ENCODE measurements at places on chromosomes 4 and X.

DNA sequence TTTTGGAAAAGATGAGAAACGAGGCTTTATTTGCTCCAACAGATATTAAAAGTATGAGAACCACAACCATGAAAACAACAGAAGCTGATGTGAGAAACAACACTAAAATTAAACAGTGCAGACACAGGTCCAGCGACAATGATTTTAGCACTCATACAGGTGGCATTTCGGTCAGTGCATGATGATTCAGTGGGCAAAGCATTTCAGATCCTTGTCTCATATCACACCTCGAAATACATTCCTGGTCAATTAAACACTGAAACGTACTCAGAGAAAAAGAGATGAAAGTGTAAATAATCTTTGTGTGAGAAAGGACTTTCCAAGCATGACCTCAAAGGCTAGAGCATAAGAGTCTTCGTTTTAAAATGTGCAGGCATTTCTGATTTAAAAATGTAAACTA, 85.2 kb downstream of the ACOX3 start:
- DNase-seq = peak; percentile 48

DNA sequence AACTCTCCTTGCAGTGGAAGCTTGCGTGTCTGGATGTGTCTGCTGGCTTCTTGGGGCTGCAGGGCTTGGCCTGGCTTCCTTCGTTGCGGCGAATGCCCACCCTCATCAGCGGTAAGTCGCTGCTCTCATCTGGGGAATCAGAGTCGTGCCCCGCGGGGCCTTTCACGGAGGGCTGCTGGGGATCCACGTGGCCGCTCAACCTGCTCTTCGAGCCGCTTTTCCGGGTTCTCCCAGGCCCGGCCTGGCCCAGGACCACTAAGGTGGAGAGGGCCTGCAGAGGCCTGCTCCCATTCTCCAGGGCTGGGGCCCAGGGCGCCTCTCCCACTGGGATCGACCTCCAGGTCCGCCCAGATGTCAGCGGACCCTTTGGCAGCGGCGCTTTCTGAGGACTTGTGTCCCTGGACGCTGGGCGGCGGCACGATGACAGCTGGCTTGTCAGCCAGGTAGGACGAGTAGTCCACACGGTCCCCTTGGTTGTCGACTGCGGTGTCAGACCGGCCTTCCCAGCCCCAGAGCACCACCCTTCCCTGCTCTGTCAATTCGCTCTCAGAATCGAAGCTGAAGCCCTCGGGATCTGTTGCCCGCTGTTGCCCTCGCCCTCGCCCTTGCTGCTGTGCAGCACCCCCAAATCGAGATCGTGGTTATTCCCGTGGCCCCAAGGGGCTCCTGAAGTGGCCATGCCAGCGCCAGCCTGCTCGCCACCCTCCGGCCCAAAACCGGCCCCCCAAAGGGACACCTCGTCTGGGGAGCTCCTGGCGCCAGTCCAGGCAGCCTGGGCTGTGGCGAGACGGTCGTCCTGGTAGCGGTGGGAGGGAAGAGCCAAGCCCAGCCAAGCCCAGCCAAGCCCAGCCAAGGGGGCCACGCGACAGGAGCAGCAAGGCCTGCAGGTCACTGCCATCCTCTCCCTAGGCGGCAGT, 37.8 kb upstream of the NHSL2 start:
- DNase-seq = no peak

DNA sequence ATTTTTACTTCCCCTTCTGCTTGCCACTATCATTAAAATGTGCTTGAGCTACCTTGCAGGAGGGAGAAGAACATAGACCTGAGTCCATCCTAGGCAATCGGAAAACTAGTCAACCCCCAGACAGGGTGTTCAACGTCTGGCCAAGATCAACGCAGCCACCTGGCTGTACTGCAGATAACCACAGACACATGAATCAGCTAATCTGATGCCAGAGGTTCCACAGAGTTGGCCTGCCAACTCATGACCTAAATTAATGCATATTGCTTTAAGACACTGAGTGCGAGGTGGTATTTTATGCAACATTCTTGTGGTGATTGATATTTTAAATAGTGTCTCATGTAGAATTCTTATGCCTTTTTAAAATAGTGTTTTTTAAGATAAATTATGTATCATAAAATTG, 1283.8 kb upstream of the PABPC4L start:
- no peak for DNase-seq

- DNase-seq = no peak
Measured at GRCh38 chr4:76806346-76806745, 91.6 kb downstream of the SOWAHB start.

- no peak for DNase-seq
Measured at GRCh38 chr4:43253541-43253940, 361.0 kb downstream of the GRXCR1 start.

GRCh38 chr4:89254847-89255246, 52.8 kb downstream of the GPRIN3 start:
- peak; percentile 10 for DNase-seq

DNA sequence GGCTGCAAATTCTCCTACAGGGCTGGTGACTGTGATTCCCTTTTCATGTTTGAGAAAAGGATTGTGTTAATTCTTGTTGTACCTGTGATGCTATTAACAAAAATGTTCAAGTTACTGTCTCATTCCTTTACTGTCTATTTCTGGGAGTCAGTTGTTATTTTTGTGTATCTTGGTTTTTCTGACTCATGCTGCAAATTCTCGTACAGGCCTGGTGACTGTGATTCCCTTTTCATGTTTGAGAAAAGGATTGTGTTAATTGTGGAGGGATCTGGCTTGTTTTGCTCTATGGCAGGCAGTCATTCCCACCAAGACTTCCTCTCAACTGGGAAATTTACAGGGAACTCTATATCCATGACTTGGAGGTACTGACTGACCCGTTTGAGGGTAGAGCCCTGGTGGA, 693.4 kb upstream of the INTU start:
- peak; percentile 69 for DNase-seq

GRCh38 chr4:157803845-157804521, 368.8 kb downstream of the GASK1B start:
- DNase-seq = no peak

DNA sequence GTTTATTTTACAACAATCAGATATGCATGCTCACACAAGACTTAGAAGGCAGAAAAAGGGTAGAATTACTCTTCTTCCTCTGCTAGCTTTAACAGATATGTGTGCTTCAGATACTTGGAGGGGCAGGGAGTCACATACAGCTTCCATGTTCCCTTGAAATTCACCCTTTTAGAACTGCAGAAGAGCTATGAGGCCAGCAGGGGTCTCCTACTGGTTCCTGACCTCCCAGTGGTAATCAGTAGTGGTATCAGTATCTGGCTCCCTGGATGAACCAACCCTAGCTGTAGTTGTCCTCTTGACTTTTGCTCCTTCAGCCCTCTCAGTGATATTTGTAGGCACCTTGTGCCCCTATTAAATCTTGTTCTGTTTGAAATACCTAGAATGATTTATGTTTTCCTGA, 81.5 kb downstream of the RCHY1 start:
- peak; percentile 6 for DNase-seq

DNA sequence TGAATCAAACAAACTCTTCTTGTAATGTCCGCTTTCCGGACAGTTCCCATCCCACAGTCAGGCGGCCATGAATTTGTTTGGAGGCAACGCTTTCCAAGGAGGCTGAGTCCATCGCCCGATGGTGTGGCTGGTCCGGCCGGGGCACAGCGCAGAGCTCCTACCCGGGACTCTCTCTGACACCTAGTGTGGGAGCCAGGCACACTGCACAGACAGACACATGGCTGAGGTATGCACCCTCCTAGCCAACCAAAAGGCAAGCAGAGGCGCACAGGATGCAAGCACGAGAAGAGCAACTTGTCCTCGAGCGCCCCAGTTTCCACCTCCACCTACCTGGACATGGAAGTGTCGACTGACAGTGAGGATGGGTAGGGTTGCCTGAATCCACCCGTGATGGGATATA, 87.5 kb downstream of the LEF1 start:
- DNase-seq = no peak

DNA sequence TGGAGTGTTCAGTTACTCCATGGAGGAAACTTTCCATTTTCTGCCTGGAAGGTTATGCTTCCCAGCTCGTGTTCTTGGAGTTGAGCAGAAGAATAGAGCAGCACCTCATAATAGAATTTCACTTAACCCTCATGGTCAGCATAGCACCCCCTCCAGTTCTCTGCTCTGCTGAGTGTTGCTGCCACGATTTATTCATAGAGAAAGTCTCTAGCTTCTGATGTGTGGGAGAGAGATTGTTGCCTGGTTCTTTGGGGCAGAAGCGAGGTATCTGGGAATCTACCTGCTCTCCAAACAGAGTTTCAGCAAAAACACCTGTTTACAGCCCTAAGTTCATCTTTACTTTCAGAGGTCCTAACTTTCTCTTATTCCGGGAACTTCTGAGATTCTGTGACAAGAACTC, 3.9 kb upstream of the DTHD1 start:
- no peak for DNase-seq

DNA sequence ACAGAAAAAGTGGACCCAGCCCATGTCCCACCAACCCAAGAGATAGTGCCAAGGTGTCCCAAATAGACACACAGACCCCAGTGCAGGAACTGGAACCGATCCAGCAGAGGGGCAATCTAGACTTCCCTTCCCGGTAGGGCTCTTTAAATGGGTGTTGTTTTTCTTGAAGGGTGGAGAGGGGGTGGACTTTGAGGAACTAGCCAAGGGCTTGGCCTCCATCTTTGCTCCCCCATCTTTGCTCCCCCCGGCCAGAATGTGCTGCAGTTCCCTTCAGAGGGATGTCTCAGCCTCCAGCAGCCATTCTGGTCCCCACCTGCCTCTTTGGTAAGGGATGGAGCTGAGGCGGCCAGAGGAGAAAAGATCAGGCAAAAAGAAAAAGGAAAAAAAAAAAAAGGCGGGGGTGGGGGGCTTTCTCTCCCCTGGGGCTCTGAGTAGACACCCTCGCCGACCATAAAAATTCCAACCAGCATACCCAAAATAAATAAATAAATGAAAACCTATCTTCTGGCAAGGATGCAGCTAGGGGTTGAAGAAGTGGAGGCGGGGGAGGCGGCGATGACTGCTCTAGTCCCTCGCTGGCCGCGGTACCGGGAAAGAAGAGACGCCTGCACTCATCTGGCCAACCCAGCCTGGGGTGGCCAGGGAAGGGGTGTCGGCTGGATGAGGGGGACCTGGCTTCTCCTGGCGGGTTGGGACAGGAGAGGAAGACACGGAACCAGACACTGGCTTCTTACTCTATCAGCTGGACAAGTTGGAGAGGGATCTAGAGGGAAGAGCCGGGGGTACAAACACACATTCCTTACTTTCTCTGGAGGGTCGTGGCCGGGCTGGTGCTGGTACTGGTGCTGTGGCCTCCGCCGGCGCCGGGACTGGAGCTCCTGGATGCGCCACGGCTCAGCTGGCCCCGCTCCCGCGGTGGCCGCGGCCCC, 38.5 kb upstream of the IQSEC2 start:
- no peak for DNase-seq

DNA sequence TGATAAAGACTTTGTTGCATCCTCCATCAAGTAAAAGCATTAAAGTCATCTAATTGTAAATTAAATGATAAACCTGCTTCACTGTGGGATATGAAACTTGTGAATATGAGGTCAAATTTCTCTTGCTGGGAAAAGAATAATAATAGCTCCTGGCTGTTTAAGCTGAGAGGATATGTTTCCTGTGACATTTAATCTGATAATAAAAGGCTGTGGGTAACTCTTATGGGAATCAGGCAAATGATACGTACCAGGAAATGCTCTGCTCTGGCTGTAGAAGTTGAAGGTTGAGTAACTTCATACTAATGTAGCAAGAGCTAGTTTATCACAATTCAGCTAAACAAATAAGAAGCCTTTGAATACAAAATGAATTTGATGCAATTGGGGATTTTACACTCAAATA, 574.6 kb downstream of the RAPGEF2 start:
- DNase-seq = no peak

DNA sequence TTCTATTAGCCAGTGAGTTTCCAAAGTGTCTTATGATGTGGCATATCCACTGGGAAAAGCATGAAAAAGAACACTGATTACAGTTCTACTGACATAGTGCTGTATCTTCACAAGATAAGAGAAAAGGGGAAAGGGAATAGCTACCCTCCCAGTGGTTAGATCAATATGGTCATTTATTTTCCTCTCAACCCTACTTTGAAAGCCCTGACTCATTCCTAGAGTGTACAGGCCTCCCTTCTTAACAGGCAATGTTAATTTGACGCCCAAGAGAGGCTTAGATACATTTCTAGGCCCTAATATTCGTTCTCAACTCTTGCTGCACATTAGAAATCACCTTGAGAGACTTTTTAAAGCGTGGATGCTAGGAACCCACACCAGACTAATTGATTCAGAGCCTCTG, 20.4 kb upstream of the BRS3 start:
- no peak for DNase-seq

DNA sequence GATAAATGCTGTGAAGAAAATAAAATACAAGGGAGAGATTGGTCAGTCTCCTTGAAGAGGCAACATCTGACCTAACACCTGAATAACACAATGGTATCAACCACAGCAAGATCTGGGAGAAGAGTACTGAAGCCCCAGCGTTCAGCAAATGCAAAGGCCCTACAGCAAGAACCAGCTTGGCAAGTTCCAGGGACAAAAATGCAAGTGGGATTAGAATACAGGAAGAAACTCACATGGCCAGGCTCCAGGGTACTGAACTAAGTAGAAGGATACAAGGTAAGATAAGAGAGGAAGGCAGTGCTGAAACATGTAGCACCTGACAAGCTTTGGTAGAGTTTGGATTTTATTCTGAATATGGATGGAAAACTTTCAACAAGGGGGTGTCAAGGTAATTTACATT, 3.6 kb downstream of the SMIM14 start:
- no peak for DNase-seq

GRCh38 chrX:50072110-50072509, 128.7 kb downstream of the AKAP4 start:
- no peak for DNase-seq

DNA sequence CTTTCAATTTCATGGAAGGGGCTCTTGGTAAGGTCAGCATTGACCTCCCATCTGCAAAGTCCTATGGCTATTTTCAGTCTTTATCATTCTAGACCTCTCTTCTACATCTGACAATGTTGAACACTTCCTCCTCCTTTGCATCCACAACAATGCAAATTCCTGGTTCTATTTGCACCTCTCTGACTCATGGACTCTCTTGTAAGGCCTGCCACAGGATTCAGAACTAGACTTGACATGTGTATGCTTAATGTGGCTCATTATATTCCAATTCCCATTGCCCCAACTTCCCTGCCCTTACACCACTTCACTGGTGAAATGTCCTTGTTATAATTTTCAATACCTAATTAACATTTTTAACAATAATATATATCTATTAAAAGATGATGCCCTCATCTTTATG, 314.3 kb upstream of the FGF13 start:
- DNase-seq = no peak

DNA sequence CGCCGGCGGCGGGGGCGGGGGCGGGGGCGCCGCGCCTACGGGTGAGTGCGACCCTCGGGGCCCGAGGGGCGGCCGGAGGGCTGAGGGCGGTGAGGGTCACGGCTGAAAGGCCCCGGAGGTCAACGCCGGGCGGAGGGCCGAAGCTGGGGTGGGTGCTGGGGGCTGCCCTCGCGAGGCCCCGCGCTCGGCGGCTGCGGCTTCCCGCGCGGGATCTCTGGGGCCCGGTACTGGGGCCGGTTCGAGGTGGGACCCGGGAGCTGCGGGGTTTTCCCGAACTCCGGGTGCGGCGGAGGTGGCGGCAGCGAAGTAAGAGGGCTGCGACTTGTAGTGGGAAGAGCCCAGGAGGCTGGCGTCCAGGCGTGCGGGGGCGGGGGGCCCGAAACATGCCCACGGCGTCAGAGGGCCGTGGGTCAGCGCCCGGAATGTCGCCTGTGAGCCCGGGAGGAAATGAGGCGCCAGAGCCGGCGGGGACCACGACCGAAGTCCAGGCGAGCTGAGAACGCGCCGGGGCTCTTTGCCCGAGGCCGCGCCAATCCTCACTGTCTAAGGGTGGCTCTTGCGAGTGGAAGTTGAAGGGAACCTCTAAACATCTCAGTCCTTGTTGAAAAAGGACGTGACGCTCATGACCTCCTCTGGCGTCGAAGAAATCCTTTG, 407 bp downstream of the IL13RA1 start:
- no peak for DNase-seq

Measured in kidney glomerular epithelial cell (primary cell).